ENCODE measurements at places on chromosomes 1 and 21. TPM values are rescaled to one million over a fixed set of nuclear protein-coding genes. Genes with fewer than 3 reads are reported as not detected.

Gene PTCH2
- total RNA-seq, result 0.92 TPM

Gene ZNF648
- total RNA-seq, result not detected

Gene PYCR2
- 120 TPM for total RNA-seq

Gene FAAH
- total RNA-seq, result 7.6 TPM

Gene FHL3
- total RNA-seq, result 9.9 TPM

Gene OPTC
- not detected for total RNA-seq

Gene LRRC7
- not detected for total RNA-seq

Gene C4BPA
- not detected for total RNA-seq

Gene AADACL4
- not detected for total RNA-seq

Gene DNAJC28
- 0.40 TPM for total RNA-seq

Gene C1orf116
- not detected for total RNA-seq

Gene SLC45A1
- 0.32 TPM for total RNA-seq

Gene HAO2
- not detected for total RNA-seq

Gene BARHL2
- total RNA-seq, result not detected

Gene TFF1
- not detected for total RNA-seq

Gene AIM2
- total RNA-seq, result 4.2 TPM

Gene PKNOX1
- total RNA-seq, result 30.1 TPM

Gene MFAP2
- total RNA-seq, result not detected

Gene OPRD1
- total RNA-seq, result not detected

Gene PPM1J
- total RNA-seq, result not detected

Gene FMO4
- total RNA-seq, result 1.0 TPM

Gene KIF14
- total RNA-seq, result 34.6 TPM

Gene CPTP
- 25.2 TPM for total RNA-seq

Gene LZIC
- 25.7 TPM for total RNA-seq

Gene S100A12
- not detected for total RNA-seq

Gene CELA3B
- not detected for total RNA-seq

Gene APCS
- total RNA-seq, result not detected

Gene GJB5
- not detected for total RNA-seq

Gene MATN1
- not detected for total RNA-seq

Gene SLC16A4
- 0.27 TPM for total RNA-seq

Gene PDE4DIP
- 30.6 TPM for total RNA-seq

Gene RSPH1
- not detected for total RNA-seq

Gene PGLYRP3
- total RNA-seq, result not detected

Gene DNM3
- total RNA-seq, result 2.1 TPM

Gene NEXN
- total RNA-seq, result 5.7 TPM

Gene CD1C
- total RNA-seq, result not detected

Gene PLA2G2D
- not detected for total RNA-seq

Gene NEK2
- total RNA-seq, result 49.0 TPM

Gene OR2L3
- total RNA-seq, result not detected

Gene CACNA1E
- not detected for total RNA-seq

Gene C4BPB
- total RNA-seq, result 2.1 TPM

Gene SLC30A10
- total RNA-seq, result not detected

Gene EVA1B
- total RNA-seq, result 9.3 TPM

Gene WNT2B
- total RNA-seq, result not detected

Gene HP1BP3
- total RNA-seq, result 369 TPM

Gene GFI1
- 49.6 TPM for total RNA-seq

Gene DIO1
- total RNA-seq, result not detected

Gene ZNF697
- not detected for total RNA-seq

Gene TRABD2B
- not detected for total RNA-seq

Gene GPR37L1
- not detected for total RNA-seq

Gene NR1I3
- total RNA-seq, result not detected

Gene OR2T2
- not detected for total RNA-seq

Gene NHLH2
- total RNA-seq, result not detected

Gene KLF18
- not detected for total RNA-seq

Gene DNALI1
- 0.40 TPM for total RNA-seq

Gene DYNLT4
- 0.83 TPM for total RNA-seq

Data from activated CD4-positive, alpha-beta T cell treated with anti-CD3 and anti-CD28 coated beads, Interleukin-2, amount 10 ng/mL, durations not matched to agents 7 days and 5 days (primary cell).